ENCODE measurements at places on chromosomes 2 and 18.

DNA sequence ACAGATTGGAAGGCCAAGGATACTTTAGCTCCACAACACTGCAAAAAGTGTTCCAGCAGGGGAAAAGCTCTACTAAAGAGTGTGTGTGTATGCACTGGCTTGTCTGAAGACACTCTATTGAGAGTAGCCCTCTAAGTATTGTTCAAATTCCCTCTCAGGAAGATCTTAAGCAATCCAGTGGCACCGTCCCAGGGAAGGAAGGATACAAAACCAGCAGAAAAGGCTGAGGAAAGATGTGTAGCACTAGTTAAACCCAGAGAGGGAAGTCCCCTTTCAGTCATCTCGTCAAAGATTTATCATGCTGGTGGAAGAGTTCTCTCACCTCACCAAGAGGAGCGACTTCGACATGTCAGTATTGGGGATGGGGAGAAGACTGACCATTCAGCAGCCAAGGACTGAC is 50.5 kb downstream of the DHRS9 start:
- DNase-seq, result no peak

DNA sequence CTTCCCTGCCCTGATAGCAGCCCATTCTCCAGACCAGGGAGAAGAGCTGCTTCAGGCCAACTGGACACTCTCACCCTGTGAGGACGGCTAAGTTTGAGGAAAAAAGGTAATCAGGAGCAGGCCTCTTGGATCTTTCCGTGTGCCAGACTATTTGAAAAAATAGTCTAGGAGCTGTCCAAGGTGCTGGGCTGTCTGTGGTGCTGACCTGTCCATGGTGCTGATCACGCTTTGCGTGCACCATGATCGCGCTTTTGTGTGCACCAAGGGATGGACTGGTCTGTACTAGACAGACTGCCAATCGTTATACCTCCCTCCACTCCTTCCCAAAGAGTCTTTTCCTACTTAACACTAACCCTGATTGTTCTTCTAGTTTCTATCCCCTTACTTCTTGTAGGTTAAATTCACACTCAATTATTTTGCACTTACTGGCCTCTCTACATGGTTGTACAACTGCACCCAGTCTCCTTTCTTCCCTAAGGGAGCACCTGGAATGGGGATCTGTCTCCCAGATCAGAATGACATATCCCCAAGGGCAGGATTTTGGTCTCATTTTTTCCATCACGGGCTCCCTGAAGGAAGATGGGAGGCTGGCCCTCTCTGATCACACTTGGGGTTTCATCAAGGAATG is 295.4 kb downstream of the CELF4 start:
- no peak for DNase-seq

GRCh38 chr2:236887531-236887930 is 198.2 kb upstream of the COPS8 start:
- no peak for DNase-seq

GRCh38 chr2:67055387-67056304 is 341.5 kb upstream of the ETAA1 start:
- no peak for DNase-seq

DNA sequence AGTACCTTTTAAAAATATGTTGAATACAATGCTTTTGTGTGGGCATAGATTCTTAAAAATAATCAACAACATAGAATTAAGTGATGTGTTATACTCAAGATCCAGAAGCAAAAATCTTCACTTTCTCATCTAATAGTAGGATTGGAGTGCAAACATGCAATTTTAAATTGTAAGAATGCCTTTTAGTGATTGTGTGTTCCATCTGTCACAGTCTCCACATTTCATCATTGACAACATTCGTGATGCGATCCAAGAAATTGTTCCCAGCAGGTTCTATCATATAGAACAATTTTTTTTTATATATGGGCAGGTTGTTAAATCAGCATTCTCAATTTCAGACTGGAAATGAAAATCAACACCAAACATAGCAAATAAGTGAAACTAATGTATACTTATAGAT is 1671.8 kb upstream of the SLC39A10 start:
- no peak for DNase-seq

DNA sequence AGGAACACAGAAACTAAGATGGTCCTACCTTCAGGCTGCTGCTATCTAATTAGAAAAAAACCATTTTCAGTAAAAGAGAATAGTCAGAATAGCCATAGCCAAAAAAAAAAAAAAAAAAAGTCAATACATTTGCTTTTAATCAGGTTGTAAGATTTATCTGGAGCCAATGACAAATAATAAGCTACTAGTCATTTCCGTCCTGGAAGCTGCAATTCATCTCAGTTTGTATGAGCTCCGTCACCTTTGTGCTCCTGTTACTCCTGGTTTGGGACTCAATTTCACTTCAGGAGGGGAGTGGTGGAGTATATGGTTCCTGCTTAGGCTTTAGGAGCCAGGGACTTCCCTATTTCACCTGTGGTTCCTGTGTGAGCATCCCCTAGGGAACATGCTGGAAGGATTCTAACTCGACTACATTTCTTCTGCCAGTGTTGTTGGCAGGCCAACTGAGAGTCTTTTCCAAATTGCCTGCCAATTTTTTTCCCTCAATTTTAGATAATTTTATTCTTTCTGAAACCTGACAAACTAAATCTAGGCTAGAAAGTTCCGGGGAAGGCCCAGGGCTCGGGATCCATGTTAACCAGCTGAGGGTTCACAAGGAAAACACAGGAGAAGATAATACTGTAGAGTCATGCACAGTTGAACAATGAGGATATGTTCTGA is 481.8 kb downstream of the DLGAP1 start:
- no peak for DNase-seq

DNA sequence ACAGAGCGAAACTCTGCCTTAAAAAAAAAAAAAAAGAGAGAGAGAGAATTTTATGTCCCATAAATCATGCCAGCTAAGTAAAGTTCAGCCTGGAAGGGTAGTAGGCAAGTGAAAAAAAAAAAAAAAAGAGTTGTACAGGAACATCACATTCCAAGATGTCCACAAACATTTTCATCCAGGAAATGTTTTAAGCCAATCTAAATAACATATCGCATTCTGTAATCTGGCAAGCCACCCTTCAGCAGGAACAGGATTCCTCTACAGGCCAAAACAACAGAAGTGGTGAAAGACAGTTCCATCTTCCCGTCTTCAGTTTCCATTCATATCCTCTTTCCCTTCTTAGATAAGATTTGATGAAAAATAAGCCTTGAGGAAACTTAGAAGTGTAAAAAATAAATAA is 1108.1 kb upstream of the DDX18 start:
- DNase-seq, result no peak

DNA sequence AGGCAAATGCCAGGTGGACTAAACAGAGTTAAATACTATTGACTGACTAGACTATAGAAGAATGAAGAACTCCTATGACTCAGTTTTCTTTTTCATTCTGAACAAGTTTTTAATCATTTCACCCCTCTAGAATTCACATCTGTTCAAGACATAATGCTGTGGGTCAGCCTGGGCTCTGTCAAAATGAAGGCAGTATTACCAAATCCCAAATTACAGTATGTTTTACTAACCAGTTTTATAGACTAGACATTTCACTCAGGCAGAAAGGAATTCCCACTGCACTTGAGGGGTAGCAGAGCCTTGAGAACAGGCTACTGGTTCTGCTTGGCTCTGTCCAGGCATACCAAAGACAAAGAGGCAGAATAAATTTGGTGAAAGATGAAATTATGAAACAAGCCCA is 511.7 kb downstream of the EPHA4 start:
- DNase-seq, result no peak

- DNase-seq, result no peak
Measured at GRCh38 chr2:78264130-78264529, 742.0 kb upstream of the LRRTM4 start.
